ENCODE measurements at places on chromosomes 1 and 21.
A peak's percentile ranks its signal among the peaks of the same experiment; 100 is the strongest.

DNA sequence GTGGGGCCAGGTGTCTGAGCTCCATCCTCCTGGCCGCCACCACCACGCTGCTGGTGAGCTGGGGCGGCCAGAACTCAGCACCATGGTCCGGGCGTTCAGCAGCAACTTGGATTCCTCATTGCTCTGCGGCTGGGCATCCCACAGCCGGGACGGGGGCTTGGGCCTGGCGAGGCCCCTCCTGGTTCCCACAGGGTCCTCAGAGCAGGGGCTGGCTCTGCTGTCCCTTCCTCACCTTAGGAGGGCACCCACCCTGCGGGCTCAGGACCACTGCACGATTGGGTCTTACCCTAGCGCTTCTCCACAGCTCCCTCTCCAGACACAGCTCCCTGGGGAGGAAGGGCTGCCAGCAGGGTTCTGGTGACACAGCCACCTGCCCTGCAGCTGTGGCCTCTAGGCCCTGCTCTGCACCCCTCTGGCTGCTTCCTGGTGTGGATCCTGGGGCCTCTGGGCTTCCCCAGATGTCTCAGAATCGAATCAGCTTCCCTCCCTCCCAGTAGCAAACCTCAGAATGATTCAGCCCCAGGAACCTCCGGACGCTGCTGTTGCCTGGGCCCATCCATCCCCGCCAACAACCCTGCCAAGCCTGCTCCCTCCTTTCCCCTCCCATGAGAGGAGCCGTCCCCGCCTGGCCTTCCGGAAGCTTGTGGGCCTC, 25.0 kb downstream of the CRYAA start:
- DNase-seq = no peak

GRCh38 chr1:236144033-236144432, 1.7 kb downstream of the GPR137B start:
- no peak for DNase-seq

- no peak for DNase-seq
Observed at GRCh38 chr1:180444522-180444921, 57.9 kb downstream of the ACBD6 start.

DNA sequence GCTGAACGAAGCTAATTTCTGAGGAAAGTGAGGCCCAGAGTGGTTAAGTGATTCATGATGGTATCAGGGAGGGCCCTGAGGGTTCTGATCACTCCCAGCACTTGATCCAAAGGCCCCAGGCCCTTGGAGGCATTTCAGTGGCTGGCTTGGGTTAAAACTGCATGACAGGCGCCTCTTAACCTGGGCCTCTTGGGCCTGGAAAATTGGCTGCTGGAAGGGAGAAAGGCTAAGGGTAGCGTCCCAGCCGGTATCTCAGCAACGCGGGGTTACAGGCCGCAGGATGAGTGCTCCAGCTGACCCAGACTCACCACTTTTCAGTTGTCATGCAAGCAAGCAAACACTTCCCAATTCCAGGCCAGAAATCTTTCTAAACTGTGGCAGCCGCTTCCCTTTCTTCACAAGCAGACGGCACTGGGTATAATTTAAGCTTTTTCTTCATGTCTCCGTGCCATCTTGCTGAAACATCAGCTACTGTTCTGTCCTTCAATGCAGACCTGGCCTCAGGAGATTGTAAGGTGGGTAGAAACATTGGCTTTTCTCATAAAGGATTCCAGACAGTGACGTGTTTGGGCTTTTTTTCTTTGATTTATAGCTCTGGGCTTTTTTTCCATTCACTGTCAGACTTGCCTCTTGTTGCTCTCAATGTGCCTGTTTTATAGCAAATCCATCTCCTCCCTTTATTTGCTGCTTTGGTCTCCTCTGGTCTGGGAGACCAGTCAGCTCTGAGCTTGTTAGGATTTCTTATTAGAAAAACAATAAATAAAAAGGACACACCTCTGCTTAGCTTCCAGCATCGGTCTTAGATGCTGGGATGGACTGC, 229.1 kb downstream of the KCNJ6 start:
- DNase-seq = no peak

DNA sequence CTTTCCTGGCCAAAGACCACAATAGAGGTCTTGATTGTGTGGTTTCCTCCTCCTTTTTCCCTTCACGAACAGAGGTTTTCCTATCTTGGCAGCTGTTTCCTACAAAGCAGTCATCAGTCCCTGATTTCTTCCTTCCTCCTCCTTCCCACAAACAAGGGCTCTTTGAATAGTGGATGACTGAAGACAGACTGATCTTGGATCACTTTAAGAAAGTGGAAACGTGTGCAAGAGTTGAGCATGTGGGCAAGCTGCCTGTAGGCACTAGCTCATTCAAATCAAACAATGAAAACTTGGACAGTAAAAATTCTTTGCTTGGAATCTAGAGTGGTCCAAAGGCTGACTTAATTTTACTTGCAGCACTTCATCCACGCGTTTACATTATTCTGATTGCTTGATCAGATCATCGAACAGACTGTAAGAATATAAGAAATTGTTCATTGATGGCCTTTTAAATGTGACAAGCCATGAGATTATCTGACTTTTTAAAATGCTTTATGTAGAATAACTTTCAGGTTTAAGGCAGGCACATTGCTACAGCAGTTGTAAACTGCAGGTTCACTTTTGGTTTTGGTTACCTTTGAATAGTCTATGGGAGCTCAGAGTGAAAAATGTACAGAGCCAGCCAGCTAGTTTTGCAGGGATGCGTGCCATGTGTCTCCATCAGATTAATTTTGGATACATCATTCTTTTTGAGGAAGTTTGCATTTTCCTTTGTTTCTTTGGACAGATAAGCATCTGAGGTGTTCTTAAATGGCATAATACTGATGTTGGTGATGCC, 34.4 kb downstream of the ADGRL2 start:
- DNase-seq = no peak

DNA sequence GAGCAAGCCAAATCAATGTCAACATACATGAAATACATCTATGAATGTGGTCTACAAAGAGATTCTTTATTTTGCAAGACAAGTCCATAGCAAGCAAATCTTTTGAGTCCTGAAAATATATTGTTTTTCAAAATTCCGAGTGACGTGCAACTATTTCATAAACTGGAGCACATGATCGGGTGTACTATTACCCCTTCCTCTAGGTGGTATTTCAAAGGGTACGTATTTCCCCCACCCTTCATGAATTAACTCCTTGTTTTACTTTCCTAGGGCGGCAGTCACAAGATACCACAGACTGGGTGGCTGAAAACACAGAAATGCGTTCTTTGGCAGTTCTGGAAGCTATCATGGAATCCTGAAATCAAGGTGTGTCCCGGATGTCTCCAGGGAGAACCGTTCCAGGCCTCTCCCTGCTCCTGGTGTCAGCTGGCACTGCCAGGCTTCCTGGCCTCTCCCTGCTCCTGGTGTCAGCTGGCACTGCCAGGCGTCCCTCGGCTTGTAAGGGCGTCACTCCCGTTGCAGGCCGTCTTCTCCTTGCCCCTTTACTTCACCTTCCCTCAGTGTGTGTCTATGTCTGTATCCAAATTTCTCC, 55.3 kb downstream of the RIPK4 start:
- DNase-seq = no peak

- no peak for DNase-seq
Observed at GRCh38 chr1:162736184-162736583, 54.3 kb upstream of the HSD17B7 start.

DNA sequence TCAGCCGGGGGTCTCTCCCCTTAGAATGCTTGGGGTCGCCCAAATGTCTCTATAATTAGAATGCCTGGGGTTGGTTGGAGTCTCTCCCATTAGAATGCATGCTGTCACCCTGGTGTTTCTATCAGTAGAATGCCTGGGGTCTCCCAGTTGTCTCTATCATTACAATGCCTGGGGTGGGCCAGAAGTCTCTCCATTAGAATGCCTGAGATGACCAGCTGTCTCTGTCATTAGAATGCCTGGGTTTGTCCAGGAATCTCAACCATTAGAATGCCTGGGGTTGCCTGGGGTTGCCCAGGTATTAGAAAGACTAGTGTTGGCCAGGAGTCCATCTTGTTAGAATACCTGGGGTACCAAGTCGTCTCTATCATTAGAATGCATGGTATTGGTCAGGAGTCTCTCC, 51.6 kb downstream of the RNF187 start:
- DNase-seq = no peak

- no peak for DNase-seq
Observed at GRCh38 chr1:26874896-26875295, 11.9 kb downstream of the SFN start.

DNA sequence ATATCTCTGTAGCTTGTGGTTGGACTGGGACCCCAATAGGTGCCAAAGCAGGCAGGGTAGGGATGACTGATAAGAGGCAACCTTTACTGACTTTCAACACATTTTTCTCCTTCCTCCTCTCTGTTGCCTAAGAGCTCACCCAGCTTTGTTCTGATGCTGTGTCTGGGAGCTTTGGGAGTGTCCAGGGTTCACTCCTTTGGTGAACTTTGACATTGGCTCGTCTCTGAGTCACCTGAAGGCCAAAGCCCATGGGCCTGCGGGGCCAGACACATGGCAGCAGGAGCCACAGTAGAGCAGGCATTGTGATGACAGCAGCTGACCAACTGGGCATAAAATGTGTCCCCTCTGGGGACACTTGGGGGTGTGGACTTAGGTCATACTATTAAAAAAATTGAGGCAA, 99.5 kb upstream of the ZNF644 start:
- DNase-seq = no peak

DNA sequence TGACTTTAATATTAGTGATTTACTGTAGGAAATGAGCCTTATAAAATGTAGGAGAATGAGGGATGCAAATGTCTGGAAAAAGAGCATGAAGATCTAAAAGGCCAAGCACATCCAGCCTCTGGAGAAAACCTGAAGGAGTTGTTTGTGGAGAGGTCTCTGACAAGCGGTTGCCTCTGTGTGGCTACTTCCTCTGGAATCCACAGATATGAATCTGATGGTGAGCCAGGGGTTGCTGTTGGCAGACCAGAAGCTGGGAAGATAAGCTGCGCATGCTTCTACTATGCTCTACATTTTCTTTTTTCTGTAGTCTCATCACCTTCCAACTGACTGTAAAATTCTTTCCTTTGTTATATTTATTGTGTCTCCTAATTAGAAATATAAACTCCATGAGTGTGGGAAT, 248.6 kb downstream of the OLFM3 start:
- DNase-seq = no peak

DNA sequence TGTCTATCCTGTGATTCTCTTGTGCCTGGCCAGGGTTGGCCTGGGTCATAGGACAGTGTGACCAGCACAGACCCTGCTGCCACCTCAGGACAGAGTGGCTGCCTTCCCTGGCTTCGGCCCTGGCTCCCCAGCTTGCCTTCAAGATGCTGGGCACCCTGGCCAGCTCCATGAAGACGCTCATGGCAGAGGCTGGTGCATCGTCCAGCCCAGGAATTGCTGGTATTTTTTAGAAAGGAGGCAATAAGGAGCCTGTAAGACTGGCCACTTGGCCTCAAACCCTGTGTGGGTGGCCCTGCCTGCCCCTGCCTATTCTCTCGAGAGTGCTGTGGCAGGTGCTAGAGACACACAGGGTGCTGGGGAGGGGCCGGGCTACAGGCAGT, 70.4 kb upstream of the ACTRT2 start:
- no peak for DNase-seq

DNA sequence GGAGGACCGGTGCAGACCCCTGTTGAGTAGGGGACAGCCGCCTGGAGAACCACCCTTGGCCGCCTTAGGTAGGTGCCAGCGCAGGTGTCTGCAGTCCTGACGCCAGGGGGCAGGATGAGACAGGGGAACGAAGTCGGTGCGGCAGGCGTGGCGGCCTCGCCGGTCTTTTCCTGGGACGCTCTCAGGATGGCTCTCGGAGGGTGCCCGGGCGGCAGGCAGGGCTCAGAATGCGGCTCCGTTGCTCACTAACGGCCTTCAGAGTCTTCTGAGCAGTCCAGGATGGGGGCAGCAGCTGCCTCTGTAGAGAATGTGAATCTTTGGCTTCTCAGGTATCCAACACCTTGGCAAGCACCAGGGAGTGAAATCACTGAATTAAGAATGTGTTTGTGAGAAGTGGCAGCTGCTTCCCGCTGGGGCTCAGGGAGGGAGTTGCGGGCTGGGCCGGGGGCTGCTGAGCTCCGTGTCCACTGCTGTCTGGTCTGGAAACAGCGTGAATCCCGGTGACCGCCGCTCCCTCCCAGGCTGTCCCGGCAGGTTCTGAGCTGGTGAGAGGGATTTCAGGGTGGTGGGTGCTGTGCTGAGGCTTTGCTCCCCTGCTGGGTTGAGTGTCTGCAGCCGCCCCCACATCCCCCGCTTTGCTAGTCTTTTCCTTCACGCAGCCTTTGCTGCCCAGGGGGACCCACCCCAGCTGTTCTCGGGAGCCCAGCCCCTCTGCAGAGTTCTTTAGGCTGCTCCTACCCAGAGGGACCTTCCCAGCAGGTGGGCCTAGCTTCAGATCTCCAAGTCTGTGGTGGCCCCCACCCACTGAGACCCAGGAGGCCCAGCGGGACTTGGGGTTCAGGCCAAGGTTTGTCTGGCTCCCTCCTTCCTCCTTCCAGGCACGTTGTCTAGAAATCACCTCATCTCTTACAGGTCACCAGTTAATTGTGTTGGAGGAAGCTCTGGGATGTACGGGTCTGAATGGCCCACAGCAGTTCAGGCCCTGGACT, 11.1 kb upstream of the C1orf174 start:
- peak; percentile 89 for DNase-seq

GRCh38 chr1:66256629-66257572, 277.1 kb upstream of the SGIP1 start:
- no peak for DNase-seq

DNA sequence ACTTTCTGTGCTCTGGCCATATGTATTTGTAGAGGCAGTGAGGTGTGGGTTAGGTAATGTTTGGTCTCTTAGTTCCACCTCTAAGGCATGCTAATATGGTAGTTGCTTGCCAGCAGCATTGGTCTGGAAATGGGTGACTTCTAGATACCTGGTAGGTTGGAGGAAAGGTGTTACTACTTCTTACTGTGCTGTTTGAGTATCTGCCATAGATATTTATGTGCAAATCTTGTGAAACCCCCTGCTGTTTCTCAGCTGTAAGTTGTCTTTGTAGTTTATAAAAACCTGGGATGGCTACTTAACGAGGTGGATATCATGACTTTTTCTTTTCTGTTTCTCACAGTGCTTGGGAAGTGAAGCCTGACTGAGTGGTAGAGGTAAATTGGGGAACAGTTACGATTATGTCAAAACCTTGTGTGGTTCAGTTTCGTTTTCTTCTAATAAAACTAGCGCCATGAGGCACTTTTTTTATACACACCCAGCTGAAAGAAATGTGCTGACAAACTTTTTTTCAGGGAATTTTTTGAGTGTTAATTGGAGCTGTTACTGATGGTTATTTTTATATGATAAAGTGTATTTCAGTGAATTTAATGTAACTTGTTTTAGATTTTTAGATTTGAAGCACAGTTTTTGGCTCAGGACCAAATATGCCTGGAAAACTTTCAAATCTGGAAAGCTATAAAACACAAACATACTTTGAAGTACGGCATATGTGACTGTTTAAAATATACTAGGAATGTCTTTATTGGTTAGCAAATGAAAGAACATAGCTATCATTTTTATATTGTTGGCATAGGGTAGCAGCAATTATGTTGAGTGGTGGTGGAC, 42.1 kb downstream of the CAMSAP2 start:
- DNase-seq = peak; percentile 31

GRCh38 chr1:177340601-177341067, 169.9 kb downstream of the BRINP2 start:
- no peak for DNase-seq

DNA sequence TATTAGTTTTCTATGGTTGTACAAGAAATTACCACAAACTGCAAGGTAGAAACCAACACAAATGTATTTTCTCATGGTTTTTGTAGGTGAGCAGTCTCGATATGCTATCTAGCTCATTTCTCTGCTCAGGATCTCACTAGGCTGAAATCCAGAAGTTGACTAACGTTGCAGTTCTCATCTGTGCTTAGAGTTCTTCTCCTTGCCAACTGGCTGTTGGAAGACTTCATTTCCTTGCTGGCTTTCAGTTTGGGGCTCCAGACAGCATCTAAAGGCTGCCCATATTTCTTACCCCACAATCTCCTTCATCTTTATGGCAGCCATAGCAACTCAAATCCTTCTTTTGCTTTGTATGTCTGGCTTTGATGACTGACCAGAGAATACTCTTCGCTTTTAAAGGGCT, 362.6 kb upstream of the ADGRL4 start:
- no peak for DNase-seq
